Right lung (tissue), 10 donors: ENCODE measurements at places on chromosomes 6 and 20.

DNA sequence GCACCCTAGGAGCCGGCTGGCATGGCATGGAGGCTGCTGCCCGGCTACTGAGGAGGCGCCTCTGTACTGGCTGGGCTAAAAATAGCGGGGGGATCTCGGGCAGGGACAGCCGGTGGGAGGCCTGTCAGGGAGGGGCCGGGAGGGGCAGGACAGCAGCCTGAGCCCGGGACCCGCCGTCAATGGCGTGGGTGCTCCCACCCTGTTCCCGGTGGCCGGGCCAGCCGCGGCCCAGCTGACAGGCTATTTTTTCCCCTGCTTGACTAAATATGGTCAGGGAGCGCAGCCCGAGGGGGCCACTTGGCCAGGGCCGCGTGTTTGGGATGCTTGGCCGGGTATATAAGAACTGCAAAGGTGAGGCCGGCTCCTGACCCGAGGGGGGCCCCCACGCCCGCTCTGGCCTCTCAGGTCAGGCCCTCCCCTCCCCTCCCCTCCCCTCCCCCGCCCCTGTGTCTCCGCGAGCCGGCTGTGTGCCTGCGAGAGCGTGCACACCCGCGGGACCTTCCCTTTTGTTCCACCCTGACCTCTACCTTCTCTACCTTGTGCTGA, 74.4 kb upstream of the GATA5 start:
- no peak for DNase-seq

DNA sequence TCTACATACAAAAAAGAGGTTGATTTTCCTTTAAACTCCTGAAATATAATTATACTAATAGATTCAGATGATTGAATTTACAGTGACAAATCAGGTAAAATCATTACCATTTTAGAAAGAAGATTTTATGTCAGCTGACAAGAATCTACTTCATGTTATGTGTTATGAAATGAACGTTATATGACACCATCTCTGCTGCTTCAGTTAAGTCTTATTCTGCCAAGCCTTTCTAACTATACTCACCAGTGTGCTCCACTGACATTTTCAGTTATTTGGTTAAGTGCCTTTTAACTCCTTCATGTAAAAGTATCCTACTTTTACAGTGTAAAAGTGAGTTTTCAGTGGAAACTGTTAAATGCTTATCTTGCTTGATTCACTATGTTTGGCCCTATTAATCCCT, 80.4 kb downstream of the RWDD2A start:
- no peak for DNase-seq

DNA sequence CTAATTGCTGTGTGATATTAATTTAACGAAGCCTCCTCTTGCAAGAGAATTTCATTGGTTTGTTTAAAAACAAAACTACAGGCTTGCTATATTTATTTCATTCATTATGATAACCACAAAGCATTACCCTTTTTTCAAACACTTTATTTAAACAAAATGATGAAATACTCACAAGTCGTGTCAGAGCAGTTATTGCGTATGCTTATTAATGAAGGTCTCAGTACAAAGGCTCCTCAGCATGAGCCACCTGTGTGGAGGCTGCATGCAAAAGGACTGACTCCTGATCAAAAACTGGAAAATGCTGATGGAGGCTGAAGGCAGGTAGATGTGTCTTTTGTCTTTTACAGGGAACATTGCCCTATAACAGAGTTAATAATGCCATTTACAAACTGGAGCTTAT, 130.5 kb downstream of the CRYBG1 start:
- DNase-seq = no peak

DNA sequence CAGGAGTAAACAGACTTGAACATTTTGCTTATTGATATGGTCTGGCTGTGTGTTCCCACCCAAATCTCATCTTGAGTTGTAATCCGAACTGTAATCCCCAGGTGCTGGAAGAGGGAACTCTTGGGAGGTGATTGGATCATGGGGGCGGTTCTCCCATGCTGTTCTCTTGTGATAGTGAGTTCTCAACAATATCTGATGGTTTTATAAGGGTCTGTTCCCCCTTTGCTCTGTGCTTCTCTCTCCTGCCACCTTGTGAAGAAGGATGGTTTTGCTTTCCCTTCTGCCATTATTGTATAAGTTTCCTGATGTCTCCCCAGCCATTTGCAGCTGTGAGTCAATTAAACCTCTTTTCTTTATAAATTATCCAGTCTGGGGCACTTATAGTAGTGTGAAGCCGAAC, 40.0 kb downstream of the MYLIP start:
- peak; percentile 34 for DNase-seq

- DNase-seq = peak; percentile 42
Observed at GRCh38 chr6:104527761-104528415, 331.8 kb downstream of the HACE1 start.

- DNase-seq = no peak
Observed at GRCh38 chr6:156098839-156099238, 643.2 kb upstream of the NOX3 start.

DNA sequence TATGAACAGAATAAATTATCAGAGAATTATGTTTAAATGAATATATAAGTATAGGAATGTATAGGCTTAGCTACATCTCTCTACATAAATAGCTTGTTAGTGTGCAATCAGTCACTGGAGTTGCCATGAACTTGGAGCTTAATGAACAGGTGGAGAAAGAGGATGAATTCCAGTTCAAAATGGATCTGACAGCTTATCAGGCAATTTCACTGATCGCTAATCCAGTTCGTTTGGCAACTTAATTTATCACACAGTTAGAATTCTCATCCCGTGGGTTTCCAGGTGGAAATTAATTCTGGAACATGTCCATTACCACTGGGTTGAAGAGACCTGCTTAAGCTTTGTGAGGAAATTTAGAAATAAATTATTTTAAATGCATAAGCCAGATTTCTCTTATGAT, 118.1 kb downstream of the MACROD2 start:
- DNase-seq = no peak

GRCh38 chr6:43488667-43489276, 11.4 kb downstream of the TJAP1 start:
- DNase-seq = no peak

GRCh38 chr6:5053038-5053437, 32.1 kb upstream of the PPP1R3G start:
- DNase-seq = no peak
